SJSA1 (cell line): ENCODE measurements at places on chromosomes 6 and 20. TPM values are rescaled to one million over a fixed set of nuclear protein-coding genes. Genes with fewer than 3 reads are reported as not detected.

DNA sequence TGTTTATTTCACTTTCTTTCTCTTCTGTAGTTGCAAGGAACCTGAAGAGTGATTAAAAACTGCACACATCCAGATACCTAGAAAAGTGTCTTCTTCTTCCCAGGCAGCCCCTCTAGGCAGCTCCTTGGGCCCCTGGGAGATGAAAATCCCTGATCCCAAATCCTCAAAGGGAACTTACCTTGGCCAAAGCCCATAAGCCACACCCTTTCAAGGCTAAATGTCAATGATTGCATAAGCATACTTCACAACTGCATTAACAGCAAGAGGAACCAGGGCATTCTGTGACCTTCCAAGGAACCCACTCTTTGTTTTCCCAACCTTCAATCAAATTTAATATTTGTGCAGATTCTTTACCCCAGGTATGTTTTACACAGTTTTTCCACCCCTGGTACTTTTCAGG is 4.4 kb upstream of the HMGN3 start:
- no peak for DNase-seq

DNA sequence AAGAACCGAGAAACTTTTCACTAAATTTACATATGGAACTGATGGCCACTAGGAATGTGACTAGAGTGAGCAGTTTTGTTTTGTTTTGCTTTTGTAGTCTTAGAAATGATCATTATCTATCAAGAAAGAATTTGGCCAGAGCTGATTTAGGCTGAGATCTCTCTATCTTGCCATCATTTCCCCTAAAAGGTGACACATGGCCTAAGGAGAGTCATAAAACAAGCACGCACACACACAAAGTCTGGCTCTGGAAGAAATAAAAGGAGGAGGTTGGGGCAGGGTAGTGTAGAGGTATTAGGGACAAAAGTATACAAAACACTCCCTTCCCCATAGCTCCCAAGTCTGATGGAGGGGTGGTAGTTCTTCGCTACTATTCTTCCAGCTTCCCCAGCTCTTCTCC is 56.4 kb downstream of the RIPOR2 start:
- no peak for DNase-seq

DNA sequence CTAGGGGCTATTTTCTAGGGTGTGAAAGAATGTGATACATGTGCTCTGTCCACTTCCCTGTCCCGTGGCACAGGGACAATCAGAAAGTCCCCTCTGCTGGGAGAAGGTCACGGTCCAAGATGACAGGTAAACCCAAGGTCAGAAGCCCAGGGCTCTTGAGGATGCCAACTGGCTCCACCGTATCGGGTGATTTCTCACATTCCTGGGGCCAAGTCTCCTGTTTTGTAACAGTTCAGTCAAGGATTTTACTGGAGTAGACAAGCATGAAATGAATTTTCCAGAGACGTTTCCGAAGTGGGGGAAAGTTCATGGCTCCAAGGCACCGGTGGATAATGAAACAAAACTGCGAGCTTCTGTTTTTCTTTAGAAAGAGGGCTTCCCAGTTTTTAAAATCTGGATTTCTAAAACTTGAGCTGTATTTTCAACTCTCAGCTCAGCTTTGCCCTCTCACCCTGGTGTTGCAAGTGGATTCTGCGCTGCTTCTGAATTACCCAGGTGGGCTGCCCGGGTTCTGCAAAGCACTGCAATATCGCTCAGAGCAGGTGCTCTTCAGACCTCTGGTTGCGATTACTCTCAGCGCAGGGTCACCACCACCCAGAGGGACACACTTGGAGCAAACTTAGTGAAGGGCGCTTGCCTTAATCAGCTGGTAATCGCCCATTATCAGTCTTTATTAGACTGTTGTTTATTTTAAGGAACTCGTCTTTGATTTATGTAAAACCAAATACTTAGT is 64.4 kb upstream of the TMEM170B start:
- DNase-seq = no peak

- no peak for DNase-seq
Measured at GRCh38 chr6:158538741-158539140, 21.1 kb upstream of the TMEM181 start.

The ENPP3 gene
- total RNA-seq = 0.05 and 0.72 TPM in 2 replicates
